ENCODE measurements at places on chromosomes 7 and 10.

DNA sequence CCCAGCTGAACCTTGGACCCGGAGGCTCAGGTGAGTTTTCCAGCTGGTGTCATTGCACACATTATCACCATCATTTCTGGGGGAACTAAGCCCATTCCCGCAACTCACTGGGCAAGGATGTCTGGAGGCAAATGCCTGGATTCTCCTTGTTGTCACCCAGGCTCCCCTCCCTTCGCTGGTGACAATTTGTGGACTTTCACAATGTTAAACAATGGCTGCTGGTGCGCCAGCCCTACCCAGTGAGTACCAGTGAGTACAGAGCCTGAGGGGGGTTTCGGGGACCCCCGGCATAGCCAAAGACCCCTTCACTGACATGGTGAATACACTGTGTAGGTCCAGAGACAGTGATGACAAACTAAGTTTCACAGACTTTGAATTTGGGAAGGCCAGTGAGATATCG is 189.2 kb downstream of the ADARB2 start:
- no peak for DNase-seq

- no peak for DNase-seq
Measured at GRCh38 chr7:128055637-128056036, 24.4 kb upstream of the LRRC4 start.

DNA sequence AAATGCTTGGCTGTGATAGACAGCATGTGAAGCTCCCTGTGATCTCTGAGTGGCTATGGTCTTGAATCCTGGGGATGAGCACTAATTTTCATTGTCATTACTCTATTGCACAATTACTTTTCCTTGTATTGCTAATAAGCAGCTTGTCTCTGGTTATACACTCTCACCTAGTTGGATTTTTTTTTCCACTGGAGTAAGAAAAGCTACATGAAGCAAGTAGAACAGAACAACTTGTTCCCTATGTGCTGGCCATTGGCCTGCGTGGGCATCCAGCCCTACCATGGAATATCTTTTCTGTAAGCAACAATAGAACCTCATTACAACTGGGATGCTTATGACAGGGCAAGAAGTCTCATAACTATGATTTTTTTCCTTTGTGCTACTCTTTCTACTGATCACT is 807.4 kb downstream of the TNS3 start:
- no peak for DNase-seq

GRCh38 chr10:1050554-1050953 is 1.6 kb upstream of the IDI1 start:
- peak; percentile 41 for DNase-seq

GRCh38 chr10:59655309-59655708 is 54.3 kb downstream of the SLC16A9 start:
- no peak for DNase-seq

GRCh38 chr10:50550291-50550839 is 73.4 kb downstream of the SGMS1 start:
- DNase-seq = no peak

- DNase-seq = no peak
Measured at GRCh38 chr10:31362023-31362641, 43.1 kb downstream of the ZEB1 start.

- no peak for DNase-seq
Measured at GRCh38 chr7:23315366-23315765, 16.2 kb downstream of the MALSU1 start.

GRCh38 chr10:124642088-124642710 is 102.0 kb downstream of the FAM53B start:
- no peak for DNase-seq

DNA sequence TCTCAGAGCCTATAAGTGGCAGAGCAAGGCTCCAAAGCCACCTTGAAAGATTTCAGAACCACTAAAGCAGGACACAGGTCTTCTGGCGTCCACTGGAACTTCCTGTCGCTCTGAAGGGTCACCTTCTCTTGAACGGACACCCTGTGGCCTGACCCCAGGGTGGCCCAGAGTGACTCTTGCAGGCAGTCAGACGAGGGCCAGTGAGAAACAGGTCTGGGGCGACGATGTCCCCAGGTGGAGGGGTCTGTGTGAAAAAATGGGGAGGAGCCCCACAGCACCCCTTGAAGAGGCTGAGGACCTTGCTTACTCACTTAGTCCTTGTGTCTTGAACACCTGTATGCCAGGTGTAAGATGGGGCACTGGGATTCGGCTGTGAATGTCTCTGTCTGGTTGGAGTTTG is 946 bp upstream of the RASGEF1A start:
- no peak for DNase-seq

- DNase-seq = peak; percentile 23
Measured at GRCh38 chr10:84308481-84309304, 19.7 kb upstream of the CCSER2 start.

GRCh38 chr10:11063856-11064255 is 46.2 kb downstream of the CELF2 start:
- no peak for DNase-seq

DNA sequence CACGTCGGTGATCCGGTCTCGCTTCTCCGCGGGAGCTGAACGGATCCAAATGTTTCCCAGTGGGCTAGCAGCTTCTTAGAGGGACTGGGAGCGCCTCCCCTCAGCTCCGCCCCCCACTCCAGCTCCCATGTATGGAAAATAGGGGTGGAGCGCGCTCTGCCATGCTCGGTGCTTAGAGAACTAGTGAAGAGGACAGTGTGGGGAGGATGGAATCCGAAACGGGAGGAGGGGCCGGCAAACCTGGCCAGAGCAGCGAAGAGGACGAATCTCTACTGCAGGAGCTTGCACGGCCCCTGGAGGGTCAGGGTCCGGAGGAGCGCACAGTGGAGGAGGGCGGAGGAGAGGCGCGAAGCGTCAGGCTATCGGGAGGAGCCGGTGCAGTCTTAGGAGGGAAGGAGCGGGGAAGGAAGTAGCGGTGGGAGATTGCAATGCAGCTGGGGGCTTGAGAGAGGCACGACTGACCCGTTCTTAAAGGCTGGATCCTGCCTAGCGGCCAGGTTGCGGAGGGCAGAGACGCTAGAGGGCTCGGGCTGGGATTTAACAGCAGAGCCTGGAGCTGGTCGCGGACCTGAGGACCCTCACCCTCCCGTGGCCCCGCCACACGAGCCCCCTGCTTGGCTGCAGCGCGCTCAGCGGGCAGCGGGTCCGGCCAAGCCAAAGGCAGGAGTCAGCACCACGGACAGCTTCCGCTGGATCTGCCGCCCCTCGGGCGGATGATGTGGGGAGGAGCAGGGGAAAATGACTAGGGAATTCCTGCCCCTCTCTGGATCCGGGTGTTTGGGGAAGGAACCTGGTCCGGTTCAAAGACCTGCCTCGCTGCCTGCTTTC is at the start of gene PRLHR:
PRLHR (minus strand) TSS at position 51 of the 828 bp plus-strand sequence. CDS start 404 bp downstream, outside the sequence.
- peak; percentile 5 for DNase-seq

DNA sequence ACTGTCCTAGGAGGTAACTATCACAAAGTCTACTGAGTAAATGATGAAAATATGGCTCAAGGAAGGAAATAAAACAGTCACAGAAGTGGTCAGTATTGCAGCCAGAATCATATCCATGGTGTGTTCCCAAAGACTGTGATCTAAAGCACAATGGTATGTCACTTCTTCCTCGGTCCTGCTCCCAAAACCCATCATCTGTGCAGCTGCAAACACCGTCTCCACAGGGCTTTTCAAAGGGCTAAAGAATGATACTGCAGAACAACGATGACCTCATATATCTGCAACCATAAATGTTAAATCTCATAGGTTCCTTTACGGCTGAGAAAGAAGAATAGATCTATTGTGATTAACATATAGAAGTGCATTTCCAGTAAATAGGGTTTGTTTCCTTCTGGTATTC is 465.0 kb downstream of the GRID1 start:
- no peak for DNase-seq

- DNase-seq = no peak
Measured at GRCh38 chr10:107554333-107554732, 389.8 kb upstream of the SORCS1 start.
